IMR-90 (cell line): ENCODE measurements at places on chromosomes 6 and 20.

GRCh38 chr20:10469599-10469998 is 34.5 kb downstream of the SLX4IP start:
- peak; percentile 87 for DNase-seq
- H3K27ac ChIP-seq: no peak overlapping the region
- 0 out of 2 replicates have a peak, but pooled peaks cover 1% of the 10 kb centered on the region for H3K36me3 ChIP-seq
- H3K4me3 ChIP-seq: no peak overlapping the region
- H3K27me3 ChIP-seq: no peaks in the 10 kb centered on the region

GRCh38 chr6:117992856-117993255 is 85.8 kb downstream of the SLC35F1 start:
- no peaks in the 10 kb centered on the region for H3K36me3 ChIP-seq
- H3K27me3 ChIP-seq: no peaks in the 10 kb centered on the region
- H3K4me1 ChIP-seq: no peaks in the 10 kb centered on the region
- H3K27ac ChIP-seq: no peak overlapping the region
- DNase-seq: no peak
- no peak overlapping the region for H3K4me3 ChIP-seq

DNA sequence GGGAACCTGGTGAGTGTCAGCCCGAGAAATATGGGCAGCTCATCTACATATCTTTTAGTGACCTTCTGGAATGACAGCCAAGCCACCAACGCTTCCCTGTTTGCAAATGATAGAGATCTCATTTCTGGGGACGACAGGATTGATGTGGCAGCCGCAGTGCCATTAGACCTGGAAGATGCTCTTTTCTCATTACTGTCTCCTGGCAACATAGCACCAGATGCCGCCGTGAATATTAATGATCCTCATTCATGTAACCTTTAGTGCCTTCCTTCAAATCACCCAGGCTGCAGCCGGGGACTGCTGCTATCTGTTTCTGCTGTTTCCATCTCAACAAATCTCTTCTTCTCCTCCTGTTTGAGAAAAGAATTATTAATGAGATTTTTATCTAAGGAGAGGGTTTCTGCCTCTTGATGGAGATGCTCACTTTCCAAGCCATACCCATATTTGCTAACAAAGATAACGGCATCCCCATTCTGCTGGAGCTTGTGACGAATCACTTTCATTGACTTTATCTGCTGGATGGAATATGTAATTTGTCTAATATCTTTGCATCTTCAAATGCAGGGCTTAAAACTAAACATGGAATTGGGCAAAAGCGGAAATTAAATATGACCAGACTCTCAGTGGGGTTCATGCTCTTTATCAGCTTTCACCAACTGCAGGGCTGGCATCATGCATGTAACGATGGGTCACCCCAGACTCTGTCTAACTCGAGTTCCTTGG is 74.8 kb upstream of the KIF16B start:
- H3K27me3 ChIP-seq: no peaks in the 10 kb centered on the region
- no peaks in the 10 kb centered on the region for H3K4me1 ChIP-seq
- no peak overlapping the region for H3K27ac ChIP-seq
- no peaks in the 10 kb centered on the region for H3K36me3 ChIP-seq

DNA sequence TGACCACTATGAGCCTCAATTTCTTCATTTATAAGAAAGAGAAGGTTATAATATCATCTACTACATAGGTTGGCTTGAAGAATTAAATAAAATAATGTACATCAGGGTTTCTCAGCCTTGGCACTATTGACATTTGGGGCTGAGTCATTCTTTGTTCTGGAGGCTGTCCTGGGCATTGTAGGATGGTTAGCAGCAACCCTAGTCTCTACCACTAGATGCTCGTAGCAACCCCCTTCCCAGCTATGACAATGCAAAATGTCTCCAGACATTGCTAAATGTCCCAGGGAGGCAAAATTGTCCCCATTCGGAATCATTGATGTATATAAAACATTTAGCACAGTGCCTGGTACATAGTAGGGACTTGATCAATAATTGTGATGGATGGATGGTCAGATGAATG is 152.1 kb downstream of the KHDC1L start:
- H3K4me3 ChIP-seq: no peak overlapping the region
- H3K36me3 ChIP-seq: no peaks in the 10 kb centered on the region
- no peak for DNase-seq
- H3K27me3 ChIP-seq: no peaks in the 10 kb centered on the region
- H3K27ac ChIP-seq: no peak overlapping the region

DNA sequence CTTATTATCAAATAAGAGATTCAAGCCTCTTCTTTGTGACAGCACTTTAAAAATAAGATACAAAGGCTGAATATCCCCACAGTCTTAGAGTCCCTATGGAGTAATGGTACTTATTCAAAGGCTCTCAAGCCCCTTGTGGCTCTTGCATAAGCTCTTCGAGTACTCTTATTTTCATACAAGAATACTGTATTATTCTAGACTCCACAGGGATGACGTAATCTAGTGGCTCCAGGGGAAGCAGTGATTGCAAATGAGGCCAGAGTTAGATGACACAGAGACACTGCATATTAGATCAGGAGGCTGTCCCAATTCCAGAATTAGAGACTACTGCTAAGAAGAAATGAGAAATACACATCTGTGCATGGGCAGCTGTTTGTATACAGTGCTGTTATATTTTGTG is 1195.9 kb upstream of the MAP3K7 start:
- H3K27me3 ChIP-seq: no peaks in the 10 kb centered on the region
- H3K27ac ChIP-seq: no peak overlapping the region
- DNase-seq: no peak
- H3K4me1 ChIP-seq: no peaks in the 10 kb centered on the region
- no peak overlapping the region for H3K4me3 ChIP-seq

GRCh38 chr20:50472693-50473664 is 37.2 kb upstream of the PTPN1 start:
- H3K27me3 ChIP-seq: no peaks in the 10 kb centered on the region
- DNase-seq: no peak
- peaks cover 5% of the 10 kb centered on the region for H3K4me1 ChIP-seq
- no peak overlapping the region for H3K4me3 ChIP-seq
- H3K27ac ChIP-seq: no peak overlapping the region
- H3K36me3 ChIP-seq: no peaks in the 10 kb centered on the region
